IMR-90 (cell line): ENCODE measurements at places on chromosomes 12 and 14. TPM values are rescaled to one million over a fixed set of nuclear protein-coding genes. Genes with fewer than 3 reads are reported as not detected.

The TMBIM6 gene
- 255 and 369 TPM in 2 replicates for total RNA-seq

The IGFBP6 gene
- 124 and 140 TPM in 2 replicates for total RNA-seq

The DIO2 gene
- total RNA-seq, result 21.7 and 24.2 TPM in 2 replicates

The OR6C6 gene
- not detected in 2 replicates for total RNA-seq

The TIGAR gene
- 7.3 and 13.9 TPM in 2 replicates for total RNA-seq

The CISTR gene
- not detected in 2 replicates for total RNA-seq

The PTPN21 gene
- total RNA-seq, result 10.4 and 11.4 TPM in 2 replicates

The ASIC1 gene
- total RNA-seq, result 1.4 and 1.6 TPM in 2 replicates

The AQP5 gene
- total RNA-seq, result not detected in 2 replicates

The IRAK3 gene
- total RNA-seq, result 0.72 and 1.1 TPM in 2 replicates

The PRIMA1 gene
- not detected in 2 replicates for total RNA-seq

The ZC2HC1C gene
- total RNA-seq, result 0.28 and 0.54 TPM in 2 replicates

The SDR9C7 gene
- not detected in 2 replicates for total RNA-seq

The MIP gene
- total RNA-seq, result not detected in 2 replicates

The CLEC4C gene
- not detected in 2 replicates for total RNA-seq

The TAS2R20 gene
- total RNA-seq, result 3.4 and 3.9 TPM in 2 replicates

The SPIC gene
- total RNA-seq, result not detected in 2 replicates

The PIWIL1 gene
- total RNA-seq, result not detected in 2 replicates

The EFS gene
- total RNA-seq, result 2.2 and 2.5 TPM in 2 replicates

The MYF5 gene
- total RNA-seq, result not detected in 2 replicates

The POLE2 gene
- 12.2 and 18.1 TPM in 2 replicates for total RNA-seq
